ENCODE measurements at places on chromosomes 11 and 22.

DNA sequence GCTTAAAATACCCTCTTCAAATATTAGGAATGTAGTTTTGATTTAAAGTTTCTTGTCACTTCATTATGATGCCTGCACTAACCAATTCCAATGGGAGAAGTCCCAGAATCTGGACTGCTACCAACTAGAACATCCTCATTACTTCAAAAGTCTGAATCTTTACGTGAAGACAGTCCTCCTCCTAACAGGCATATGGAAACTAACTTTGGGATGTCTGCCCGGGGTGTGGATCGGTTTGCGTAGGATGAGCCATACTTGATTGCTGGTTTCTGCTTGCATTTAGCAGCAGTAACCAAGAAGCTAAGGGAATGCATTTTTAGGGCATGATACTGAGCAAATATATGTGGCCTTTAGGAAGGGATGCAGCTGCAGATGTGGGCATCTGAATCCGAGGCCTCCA is 177.1 kb downstream of the LRRC4C start:
- no peak for DNase-seq

DNA sequence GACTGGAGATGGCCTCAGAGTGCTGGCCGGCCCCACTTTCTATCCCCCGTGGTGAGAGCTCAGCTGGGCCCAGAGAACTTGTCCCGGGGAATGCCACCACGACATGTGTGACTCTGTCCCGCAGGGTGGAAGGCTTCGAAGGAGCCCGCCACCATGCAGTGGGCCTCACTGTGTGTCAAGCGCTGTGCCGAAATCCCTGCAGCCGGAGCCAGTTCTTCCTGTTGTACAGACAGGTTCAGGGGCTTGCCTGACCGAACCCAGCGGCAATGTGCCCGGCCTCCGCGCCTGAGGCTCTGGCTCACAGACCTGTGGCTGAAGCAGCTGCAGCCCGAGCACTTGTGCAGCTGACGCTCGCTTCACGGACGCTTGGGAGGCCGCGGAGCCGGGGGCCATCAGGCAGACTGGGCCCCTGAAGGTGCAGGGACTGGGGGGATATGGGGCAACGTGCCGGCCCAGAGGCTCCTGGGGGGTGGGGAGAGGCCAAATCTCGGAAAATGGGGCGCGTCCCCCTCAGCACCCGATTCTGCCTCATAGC is 650 bp downstream of the PPM1F start:
- no peak for DNase-seq

DNA sequence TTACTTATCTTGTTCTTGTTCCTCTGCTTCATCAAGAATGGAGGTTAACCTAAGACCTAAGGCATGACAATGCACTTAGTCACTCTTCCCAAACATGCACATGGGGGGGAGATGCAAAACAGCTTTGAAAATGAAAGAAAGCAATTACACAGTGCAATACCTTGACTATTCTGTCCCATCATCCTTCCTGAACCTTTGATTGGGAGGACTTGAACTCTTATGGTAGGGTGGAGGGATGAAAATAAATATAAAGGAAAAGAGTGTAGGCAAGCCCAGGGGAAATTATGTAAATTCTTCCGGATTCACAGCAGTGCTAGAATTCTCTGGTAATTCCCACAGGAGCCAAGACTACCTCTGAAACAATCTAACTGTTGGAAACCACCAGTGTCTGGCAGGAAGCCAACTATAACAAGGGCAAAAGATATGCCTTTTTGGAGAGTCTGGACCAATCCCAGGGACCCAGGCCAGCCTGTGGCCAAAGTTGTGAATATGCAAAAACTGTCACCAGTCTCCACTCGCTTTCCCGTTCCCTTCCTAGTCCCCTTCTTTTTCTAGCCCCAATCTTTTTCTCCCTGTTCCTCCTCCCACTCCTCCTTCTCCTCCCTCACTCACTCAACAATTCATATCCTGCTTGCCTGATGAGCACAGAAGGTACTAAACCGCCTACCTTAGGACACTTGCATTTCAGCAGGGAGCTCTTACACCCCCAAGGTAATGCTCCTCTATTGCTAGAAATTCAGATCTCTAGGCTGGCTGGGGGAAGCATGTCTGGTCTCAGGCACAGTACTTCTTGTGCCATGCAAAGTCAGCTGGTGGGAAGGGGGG is 2.5 kb upstream of the RCN1 start:
- DNase-seq: no peak

DNA sequence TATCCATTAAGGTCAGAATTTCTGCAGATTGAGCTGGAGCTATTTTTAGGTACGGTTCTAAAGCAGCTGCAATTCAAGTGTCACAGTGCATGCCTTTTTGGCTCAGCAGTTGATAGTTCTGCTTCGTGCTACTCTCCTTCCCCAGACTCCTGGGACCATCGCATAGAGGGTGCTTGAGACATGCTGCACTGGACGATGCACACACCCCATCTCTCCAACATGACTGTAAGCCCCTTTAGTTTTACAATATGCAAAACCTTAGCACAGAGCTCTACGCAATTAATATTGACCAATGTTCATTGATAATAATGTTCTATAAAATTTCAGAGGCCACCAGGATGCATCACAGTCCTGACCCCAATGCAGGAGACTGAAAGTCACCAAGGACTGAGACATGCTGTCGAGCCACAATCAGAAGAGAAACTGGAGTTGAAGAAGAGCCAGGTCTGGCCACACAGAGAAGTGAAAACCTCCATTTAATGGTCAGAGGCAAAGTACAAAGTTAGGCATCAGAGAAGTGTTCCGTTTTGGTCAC is 120.9 kb upstream of the ZC3H12C start:
- no peak for DNase-seq

DNA sequence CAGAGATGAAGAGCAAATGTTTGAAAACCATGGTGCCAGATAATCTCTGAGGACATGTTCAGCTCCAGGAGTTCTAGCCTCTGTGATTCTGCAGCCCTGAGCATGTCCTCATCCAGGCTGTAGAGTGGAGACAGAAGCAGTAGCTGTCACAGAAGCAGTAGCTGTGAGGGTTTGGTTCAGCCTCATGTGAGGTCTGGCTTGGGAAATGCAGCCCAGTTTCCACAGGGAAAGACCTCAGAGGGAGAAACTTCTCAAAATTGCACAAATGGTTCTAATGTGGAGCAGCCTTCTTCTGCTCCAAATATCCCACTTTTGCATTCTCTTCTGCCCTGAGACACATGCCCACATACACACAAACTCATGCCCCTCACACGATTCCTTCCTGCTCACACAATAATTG is 48.4 kb downstream of the DBX1 start:
- DNase-seq: no peak

DNA sequence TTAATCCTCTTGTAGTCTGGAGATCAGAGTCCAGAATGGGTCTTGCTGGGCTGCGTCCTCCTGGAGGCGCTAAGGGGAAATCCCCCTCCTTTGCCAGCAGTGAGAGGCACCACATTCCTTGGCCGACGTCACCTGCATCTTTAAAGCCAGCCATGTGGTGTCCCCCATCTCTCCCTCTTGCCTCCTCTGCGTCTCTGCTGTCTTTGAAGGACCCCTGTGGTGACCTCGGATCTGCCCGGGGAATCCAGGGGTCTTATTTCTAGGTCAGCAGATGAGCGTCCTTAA is 27.2 kb upstream of the PARVB start:
- no peak for DNase-seq

DNA sequence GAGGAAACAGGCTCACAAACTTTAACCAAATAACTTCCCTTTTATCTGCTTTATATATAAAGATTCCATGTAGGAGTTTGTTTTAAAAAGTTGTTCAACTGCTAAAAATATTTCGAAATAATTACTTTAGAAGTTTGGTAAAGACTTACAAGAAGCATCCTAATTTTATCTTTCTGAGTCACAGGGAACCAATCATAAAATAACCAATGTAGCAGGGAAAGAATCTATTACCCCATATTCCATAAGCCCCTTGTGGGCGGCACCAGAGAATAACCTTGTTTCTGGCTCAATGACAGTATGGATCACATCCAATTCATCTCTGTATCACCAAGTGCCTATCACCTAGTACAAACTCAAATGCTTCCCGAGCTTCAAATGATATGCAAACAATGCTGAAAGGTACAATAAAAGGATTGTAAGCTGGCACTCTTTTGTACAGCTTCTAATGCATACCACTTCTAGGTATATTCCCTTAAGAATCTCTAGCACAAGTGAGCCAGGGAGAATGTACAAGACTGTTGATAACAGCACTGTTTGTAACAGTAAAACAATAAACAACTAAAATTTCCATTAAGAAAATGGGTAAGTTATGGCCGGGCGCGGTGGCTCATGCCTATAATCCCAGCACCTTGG is 158.4 kb downstream of the ATG16L2 start:
- no peak for DNase-seq

GRCh38 chr11:78400116-78400515 is 17.5 kb downstream of the GAB2 start:
- no peak for DNase-seq

- no peak for DNase-seq
Measured at GRCh38 chr22:46110215-46110614, 40.1 kb upstream of the PPARA start.

GRCh38 chr11:116086426-116086825 is 582.2 kb upstream of the CADM1 start:
- DNase-seq: no peak

GRCh38 chr22:18110194-18110953 is at the start of gene TUBA8:
Gene TUBA8, plus strand, starts transcription at chr22:18110809. Its CDS starts 57 bp downstream, at chr22:18110866.
- no peak for DNase-seq

DNA sequence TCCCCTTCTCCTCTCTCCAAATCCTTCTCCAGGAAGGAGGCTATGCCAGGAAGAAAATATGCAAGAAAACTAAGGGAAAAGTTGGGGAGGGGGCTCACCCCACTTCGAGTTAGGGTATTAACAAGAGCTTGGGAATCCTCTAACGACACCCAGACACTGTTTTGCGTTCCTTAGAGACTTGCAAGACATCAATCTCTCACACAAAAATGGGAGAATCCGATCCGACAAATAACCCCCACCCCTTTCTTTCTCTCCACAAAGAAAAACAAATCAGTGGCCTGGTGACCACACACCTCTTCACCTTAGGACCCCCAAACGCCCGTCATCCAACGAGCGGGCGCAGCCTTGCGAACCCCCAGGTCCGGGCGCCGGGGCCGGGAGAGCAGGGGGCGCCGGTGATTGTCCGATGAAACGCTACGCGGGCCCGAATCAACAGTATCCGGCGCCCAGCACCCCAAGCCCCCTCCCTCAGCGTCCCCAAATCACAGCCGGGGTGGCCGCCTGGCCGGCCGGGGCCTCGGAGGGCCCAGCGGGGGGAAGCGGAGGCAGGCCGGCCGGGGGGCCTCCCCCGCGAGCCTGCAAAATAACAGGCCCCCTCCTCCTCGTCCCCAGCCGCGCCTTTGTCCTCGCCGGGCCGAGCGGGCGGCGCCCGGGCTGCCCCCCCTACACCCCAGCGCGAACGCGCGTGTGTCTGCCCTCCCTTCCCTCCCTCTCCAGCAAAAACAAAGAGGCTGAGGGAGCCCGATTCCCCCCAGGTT is 690 bp downstream of the CSNK1E start:
- DNase-seq: no peak

- no peak for DNase-seq
Measured at GRCh38 chr11:92477686-92478085, 253.1 kb downstream of the FAT3 start.

- no peak for DNase-seq
Measured at GRCh38 chr22:27997538-27997937, 78.5 kb upstream of the PITPNB start.

DNA sequence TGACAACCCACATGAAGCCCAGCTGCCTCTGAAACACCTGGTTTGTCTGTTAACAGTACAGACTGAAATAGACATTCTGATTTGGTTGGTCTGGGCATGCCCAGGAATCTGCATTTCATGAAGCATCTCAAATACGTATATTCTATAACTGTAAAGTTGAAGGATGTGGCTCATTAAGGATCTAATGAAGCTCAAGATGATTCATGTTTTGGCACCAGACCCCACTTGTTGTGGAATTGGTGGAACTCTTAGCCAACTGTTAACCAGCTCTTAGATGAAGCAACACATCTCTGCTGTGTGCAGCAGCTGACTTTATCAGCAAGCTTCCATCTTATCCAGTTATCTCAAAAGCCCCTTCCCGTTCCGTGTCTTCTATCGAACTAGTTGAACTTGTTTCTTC is 232.2 kb downstream of the INSC start:
- DNase-seq: no peak

DNA sequence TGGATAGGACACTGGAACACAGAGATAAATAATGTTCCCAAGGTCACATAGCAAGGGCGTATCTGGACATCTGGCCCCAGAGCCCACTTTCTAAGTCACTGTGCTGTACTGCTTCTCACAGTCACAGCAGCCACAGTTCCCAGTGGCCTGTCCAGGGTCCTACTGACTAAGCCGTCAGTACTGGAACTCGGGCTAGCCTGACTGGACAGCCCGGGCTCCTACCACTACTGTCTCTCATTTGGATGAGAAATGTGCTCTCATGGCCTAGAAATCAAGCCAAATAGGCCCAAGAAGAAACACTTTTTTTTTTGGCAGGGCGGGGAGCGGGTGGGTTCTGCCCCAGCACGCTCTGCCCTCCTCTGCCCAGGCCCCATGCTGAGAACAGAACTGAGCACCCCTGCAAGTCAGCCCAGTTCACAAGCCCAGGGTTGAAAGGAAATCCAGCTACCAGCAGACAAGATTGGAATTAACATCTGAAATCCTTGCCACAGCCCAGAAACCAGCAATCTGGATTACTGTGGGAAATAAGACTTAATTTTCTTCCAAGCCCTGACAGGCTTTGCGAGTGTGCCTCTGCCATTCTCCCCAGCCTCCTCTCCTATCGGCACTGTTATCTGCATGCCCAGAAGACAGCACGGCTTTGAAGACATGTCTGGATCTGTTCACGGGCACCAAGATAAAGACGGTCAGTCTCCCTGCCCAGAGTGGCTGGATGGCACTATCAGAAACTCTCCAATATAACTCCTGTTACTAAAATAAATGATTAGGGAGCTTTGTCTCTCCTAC is 182.9 kb upstream of the NCAM1 start:
- DNase-seq: no peak

- no peak for DNase-seq
Measured at GRCh38 chr11:57315491-57315890, 9.3 kb downstream of the TNKS1BP1 start.

GRCh38 chr11:5088556-5088955 is 19.2 kb downstream of the OR52E1 start:
- no peak for DNase-seq

GRCh38 chr11:58498464-58498863 is 9.4 kb downstream of the OR5B21 start:
- DNase-seq: no peak

DNA sequence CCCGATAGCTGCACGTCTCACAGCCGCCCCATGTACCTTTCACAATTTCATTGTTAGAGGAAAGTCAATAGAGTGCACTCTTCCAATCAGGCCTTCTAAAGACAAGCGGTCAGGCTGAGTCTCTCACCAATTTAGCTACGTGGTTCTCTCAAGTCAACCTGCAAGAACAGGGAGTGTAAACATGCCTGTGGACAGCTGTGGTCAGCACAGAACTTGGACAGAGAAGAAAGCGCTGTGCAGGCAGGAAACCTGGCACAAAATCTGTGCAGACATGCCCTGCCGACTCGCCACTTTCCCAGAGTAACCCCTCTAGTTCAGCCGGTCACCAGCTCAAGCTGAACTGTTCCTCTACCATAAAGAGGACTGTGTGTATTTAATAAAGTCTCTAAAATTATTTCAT is 39.5 kb downstream of the CHKA start:
- no peak for DNase-seq

Data from stimulated activated CD8-positive, alpha-beta memory T cell treated with anti-CD3 and anti-CD28 coated beads, Interleukin-7, amount 100 ng/mL, for 1 hour (primary cell).